ENCODE measurements at places on chromosomes 3 and 15.
A peak's percentile ranks its signal among the peaks of the same experiment; 100 is the strongest.

DNA sequence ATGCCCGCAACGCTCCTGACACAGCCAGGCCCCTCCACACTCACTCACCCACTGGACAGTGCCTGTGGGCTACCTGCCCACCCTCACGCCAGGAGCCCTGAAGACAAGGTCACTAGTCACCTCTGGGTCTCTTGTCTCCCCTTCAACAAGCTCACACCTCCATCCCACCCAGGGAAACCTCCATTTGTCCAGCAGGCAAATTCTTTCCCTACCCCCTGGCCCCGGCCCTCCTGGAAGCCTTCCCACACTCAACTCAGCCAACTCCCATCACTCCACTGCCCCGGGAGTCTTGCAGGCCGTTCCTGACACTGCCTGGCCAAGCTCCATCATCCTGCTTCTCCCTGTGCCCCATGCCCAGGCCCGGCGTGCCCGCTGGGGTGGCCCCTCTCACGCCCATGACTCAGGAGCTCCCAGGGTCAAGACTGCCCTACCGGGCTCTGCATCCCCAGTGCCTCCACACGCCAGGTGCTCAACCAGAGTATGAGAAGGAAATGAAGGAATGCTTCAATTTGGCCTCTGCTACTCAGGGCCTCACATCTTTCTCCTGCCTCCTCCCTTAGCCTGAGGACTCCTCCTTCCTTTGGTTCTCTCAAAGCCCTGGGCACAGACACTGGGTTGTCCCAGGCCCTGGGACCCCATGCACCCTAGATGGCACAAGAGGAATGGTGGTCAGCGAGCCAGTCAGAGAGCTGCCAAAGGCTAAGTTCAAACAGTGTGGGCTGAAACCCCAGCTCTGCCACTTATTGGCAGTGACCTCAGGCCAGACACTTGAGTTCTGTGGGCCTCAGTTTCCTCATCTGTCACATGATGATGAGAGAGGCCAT is 88.6 kb downstream of the SEC22A start:
- DNase-seq, result no peak

- peak; percentile 63 for DNase-seq
Observed at GRCh38 chr15:75452364-75452864, 924 bp upstream of the SIN3A start.

DNA sequence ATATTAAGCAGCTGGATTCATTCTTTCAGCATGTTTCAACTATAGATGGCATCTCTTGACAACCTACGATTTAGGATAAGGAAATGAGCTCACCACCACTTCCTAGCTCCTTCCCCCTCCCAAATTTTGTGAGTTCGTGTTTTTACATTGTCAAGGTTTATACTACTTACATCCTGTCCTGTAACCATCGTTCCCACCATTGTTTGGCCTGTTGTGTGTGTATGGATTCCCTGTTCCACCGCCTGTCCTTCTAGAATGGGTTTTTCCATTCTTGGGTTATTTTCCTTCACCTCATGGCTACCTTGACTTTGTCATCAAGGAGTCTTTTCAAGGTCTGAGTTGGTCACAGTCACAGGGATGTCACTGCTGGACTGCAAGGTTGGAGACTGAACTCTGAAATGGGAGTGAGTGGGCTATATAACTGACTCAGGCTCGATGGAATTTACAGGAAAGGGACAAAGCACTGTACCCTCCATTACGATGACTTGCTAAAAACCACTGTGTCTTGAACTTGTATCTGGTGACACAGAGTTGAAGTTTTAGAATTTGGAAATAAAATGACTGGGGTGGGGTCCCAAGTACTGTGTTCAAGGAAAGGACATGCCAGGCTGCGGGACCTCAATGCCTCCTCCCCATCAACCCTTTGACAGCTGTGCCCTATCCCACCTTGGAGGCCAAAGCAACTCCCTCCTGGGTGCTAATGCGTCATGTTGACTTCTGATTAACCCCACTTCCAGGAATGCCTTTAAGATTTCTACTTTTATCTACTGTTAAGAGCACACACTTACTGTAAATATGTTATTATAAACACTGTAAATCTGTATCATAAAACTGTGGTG is 66.8 kb upstream of the BLM start:
- no peak for DNase-seq

DNA sequence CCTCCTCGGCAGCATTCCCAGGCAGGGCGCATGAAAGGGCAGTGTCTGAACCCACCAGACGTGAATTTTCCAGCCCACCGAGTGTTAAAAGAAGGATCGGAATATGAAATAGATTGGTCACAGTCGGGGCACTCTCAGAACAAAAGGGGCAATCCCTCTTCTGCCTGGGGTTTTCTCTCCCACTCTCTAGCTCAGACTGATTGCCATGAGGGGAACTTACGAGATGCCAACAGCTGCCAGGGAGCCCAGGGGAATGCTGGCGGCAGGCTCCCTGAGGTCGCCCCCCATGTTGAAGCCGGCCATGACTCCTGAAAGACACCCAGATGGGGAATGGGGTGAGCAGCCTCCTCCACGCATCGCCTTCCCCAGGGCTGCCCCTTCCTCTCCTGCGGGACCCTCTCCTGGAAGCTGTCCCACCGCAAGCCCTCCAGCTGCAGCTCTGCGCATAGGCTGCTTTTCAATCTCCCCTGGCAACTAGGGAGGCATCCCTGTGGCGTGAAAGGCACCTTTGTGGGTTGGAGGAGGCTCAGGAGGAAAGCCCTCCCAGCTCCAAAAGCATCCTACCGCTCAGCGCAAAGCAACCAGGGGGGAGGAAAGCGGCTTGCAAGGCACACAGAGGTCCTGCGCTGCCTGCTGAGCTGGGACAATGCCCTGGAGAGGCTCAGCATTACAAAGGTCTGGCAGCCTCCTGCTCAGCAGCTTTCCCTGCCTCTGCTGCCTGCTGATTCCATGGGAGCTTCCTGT is 64.8 kb upstream of the HEG1 start:
- no peak for DNase-seq

DNA sequence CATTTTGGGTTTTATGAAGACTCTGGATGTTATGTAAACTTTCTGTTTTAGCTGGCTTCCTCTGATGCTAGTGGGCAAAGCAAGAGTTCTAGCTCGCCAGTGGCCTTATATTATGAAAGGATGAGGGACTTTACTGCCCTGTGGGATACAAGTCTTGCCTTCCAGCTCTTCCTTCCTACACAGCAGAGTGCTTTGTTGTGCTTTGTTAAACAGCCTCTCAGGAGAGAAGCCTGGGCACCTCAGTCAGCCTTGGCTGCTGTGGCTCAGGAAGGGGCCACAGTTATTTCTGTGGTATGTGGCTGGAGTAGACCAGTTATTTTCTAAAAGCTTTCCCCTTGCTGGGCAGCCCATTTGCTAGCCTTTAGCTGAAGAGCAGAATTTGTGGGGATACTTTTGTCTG is 69.5 kb upstream of the SUCLG2 start:
- DNase-seq, result no peak

DNA sequence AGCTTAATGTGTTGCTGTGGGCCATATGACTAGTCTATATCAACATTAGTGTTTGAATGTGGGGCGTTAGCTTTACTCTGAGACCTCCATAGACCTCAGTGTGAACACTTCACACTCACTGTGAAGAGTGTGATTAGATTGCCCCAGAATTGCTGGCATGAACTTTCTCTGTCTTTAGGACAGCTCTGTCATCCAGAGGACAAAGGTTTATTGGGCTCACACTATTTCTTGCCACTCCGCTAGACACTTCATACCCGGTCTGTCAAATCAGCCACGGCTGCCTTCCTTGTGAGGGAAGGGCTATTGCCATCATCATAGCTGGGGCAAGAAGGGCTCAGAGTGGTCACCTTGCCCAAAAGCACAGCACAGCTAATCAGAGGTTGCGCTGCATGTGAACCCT is 316.8 kb upstream of the NR2E3 start:
- DNase-seq, result no peak

DNA sequence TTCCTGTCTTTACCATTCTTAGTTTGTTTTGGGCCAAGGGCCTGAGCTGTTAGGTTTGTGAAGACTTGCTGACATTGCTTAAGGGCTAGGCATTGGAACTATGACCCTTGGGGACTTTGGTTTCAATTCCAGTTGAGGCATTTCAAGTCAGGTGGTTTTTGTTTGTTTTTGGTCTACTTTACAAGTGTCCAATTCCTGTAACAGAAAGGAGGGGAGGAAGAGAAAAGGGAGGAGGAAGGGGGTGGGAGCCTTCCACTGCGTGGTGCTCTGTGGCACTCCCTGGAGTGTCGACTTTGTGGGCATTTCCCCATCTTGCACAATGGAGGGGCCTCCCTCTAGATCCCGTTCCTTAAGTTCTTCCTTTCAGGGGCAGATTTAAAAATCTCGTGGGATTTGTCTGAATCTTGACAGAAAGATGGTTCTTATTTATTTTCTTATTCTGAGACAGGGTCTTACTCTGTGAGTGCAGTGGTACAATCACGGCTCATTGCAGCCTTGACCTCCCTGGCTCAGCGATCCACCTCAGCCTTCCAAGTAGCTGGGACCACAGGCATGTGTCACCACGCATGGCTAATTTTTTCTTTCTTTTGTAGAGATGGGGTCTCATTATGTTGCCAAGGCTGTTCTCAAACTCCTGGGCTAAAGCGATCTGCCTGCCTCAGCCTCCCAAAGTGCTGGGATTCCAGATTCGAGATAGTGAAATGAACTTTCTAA is 59.5 kb upstream of the RYK start:
- no peak for DNase-seq
